ENCODE measurements at places on chromosomes 4 and X. TPM values are rescaled to one million over a fixed set of nuclear protein-coding genes. Genes with fewer than 3 reads are reported as not detected.

GRCh38 chr4:141497627-141498026 lies 138.8 kb upstream of the IL15 start:
- H3K27me3 ChIP-seq: no peaks in the 10 kb centered on the region
- DNase-seq: no peak
- H3K4me1 ChIP-seq: no peaks in the 10 kb centered on the region
- H3K4me3 ChIP-seq: no peak overlapping the region

GRCh38 chr4:90127223-90127705 lies at the start of gene CCSER1:
Gene CCSER1 (plus strand): TSS chr4:90127394.
- peak within 1 kb of the TSS; percentile 95 for H3K27ac ChIP-seq
- peak within 1 kb of the TSS; percentile 97 for H3K4me3 ChIP-seq
- H3K4me1 ChIP-seq: peaks cover 10% of the 10 kb centered on the region
- H3K36me3 ChIP-seq: no peaks in the 10 kb centered on the region
- peaks cover 27% of the 10 kb centered on the region for H3K27me3 ChIP-seq
- peak; percentile 67 for DNase-seq

GRCh38 chr4:189124149-189124758 lies 816.4 kb upstream of the FRG1 start:
- H3K4me3 ChIP-seq: no peak overlapping the region
- DNase-seq: no peak
- H3K27me3 ChIP-seq: no peaks in the 10 kb centered on the region
- no peak overlapping the region for H3K27ac ChIP-seq

GRCh38 chr4:47791965-47792364 lies 45.9 kb downstream of the CORIN start:
- H3K27ac ChIP-seq: no peak overlapping the region
- DNase-seq: no peak
- no peaks in the 10 kb centered on the region for H3K4me1 ChIP-seq

DNA sequence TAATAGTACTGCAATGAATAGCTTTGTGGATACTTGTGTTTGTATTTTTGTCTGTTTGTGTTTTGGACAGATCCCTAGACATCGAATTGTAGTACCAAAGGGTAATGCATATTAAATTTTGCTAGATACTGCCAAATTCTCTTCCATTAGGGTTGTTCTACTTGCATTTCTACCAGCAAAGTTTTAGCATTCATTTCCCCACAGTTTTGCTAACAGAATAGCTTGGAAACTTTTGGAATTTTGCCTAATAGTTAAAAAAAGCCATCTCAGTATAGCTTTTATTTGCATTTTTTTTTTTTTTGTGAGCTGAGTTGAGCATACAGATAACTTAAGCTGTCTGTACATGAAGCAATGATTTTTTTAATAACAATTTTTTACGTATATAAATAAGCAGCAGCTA lies 1084.9 kb downstream of the ADGRL3 start:
- H3K27ac ChIP-seq: no peak overlapping the region
- no peak overlapping the region for H3K4me3 ChIP-seq
- no peaks in the 10 kb centered on the region for H3K36me3 ChIP-seq
- no peak for DNase-seq

DNA sequence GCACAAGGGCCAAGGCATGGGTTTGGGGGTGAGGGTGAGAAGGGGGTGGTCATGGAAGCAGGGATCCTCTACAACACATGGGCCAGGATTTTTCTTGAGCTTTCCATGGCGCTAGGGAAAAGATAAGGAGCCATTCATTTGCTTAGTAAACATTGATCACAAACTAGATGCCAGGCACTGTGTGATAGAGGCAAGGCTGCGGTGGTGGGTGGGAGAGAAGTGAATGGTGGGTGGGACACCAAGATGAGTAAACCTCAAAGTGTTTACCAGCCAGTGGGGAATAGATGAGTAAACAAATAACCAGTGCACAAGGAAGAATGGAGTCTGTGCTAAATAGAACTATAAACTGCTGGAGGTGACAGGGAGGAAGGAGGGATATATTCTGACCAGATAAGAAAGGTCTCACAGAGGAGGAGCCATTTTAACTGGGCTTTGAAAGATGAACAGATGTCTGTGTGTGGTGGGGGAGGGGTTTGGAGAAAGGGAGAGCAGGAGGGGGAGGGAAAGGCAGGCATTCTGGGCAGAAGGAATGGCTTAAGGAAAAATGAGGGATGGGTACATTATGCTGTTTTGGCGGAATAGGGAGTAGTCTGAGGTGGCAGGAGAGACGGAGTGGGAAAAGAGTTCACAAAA lies 48.0 kb upstream of the LAS1L start:
- H3K27me3 ChIP-seq: no peaks in the 10 kb centered on the region
- peaks cover 9% of the 10 kb centered on the region for H3K4me1 ChIP-seq
- no peaks in the 10 kb centered on the region for H3K36me3 ChIP-seq
- DNase-seq: no peak

DNA sequence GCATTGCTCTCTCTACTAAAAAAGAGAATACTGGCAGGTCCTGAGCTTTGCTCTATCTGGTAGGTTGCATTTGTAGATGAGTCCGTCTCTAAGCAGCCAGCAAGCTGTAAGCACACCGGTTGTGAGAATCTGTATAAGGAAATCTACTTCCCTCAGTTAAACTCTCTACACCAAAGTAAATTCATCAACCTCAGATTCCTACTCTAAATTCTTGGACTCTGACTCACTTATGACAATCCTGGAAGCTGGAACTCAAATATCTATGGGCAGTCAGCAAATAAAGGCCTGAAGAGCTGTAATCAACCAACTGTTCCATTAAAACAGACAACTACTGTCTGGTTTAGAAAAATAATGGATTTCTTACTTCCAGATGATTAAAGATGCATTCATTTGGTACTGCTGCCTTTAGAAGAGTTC lies 37.9 kb downstream of the FAT1 start:
- peaks cover 5% of the 10 kb centered on the region for H3K36me3 ChIP-seq
- peak overlapping the region; percentile 91 for H3K27ac ChIP-seq
- H3K4me1 ChIP-seq: peaks cover 78% of the 10 kb centered on the region
- H3K27me3 ChIP-seq: no peaks in the 10 kb centered on the region
- no peak for DNase-seq

- H3K4me1 ChIP-seq: peaks cover 2% of the 10 kb centered on the region
- H3K4me3 ChIP-seq: no peak overlapping the region
- DNase-seq: no peak
- H3K27ac ChIP-seq: no peak overlapping the region
- H3K36me3 ChIP-seq: no peaks in the 10 kb centered on the region
These were observed 1562.9 kb upstream of the TENM3 start for GRCh38 chr4:180680305-180680704.

- no peaks in the 10 kb centered on the region for H3K36me3 ChIP-seq
- H3K4me3 ChIP-seq: no peak overlapping the region
- peaks cover 2% of the 10 kb centered on the region for H3K4me1 ChIP-seq
- DNase-seq: no peak
- no peaks in the 10 kb centered on the region for H3K27me3 ChIP-seq
These were observed 96.2 kb upstream of the SPRY1 start for GRCh38 chr4:123300222-123301039.

- no peaks in the 10 kb centered on the region for H3K27me3 ChIP-seq
- DNase-seq: no peak
- no peak overlapping the region for H3K27ac ChIP-seq
- H3K4me1 ChIP-seq: peaks cover 5% of the 10 kb centered on the region
These were observed 394.2 kb downstream of the ANKRD50 start for GRCh38 chr4:124318292-124318691.

- no peaks in the 10 kb centered on the region for H3K36me3 ChIP-seq
- no peak overlapping the region for H3K4me3 ChIP-seq
- no peak for DNase-seq
- peaks cover 17% of the 10 kb centered on the region for H3K4me1 ChIP-seq
- no peak overlapping the region for H3K27ac ChIP-seq
These were observed 279.2 kb downstream of the NR3C2 start for GRCh38 chr4:148162991-148163390.

DNA sequence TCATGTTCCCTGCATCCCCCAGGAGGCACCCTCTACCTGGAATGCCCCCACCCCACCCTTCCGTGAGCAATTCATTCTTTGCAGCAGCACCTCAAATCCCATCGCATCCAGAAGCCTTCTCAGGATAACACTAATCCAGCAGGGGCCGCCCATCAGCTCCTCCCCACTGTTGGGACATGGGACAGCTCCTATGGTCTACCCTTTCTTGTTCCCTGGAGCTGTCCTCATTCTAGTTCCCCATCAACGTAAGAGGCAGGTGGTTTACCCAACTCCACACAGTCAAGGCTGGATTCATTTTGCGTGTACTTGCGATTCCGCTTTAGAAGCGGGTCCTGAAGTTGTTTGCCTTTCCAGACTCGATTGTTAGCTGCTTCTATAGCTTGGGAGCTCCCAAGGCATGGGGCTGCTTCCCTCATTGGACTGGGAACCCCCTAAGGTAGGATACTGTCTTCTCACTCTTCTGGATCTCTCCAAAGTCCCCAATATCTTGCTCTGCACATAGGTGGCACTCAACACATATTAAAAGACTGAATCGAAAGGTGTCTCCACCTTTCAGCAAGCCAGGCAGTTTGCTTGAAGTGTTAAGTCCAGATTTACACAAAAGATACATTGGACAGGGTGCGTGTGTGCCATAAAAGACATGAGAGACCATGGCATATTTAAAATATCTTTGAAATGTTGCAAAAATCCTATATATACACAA lies 942 bp upstream of the APLN start:
- H3K27ac ChIP-seq: peak overlapping the region; percentile 29
- H3K4me1 ChIP-seq: peaks cover 4% of the 10 kb centered on the region
- peaks cover 47% of the 10 kb centered on the region for H3K27me3 ChIP-seq
- H3K36me3 ChIP-seq: no peaks in the 10 kb centered on the region

DNA sequence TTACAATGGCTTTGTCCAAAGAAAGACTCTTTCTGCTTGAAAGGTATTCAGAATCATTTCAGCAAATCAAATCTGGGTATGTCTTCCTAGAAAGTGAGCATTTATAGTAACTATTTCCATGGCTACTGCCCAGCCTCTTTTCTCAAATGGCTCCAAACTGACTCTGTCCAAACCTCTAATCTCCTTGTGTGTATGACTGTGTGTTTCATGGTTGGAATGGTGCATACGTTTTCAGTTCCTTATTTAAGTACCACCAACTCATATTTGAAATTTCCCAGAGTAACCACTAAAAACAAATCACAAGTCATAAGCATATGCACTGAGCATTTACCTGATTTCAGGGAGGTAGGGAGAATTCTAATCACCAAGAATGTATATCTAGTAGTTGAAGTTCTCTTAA lies 106.0 kb downstream of the TMEM144 start:
- no peaks in the 10 kb centered on the region for H3K4me1 ChIP-seq
- H3K4me3 ChIP-seq: no peak overlapping the region
- H3K27ac ChIP-seq: no peak overlapping the region
- no peaks in the 10 kb centered on the region for H3K27me3 ChIP-seq
- no peak for DNase-seq

GRCh38 chr4:25108556-25108955 lies 51.7 kb downstream of the SEPSECS start:
- peaks cover 11% of the 10 kb centered on the region for H3K27me3 ChIP-seq
- H3K4me3 ChIP-seq: no peak overlapping the region
- H3K4me1 ChIP-seq: peaks cover under 1% of the 10 kb centered on the region
- no peak for DNase-seq
- no peaks in the 10 kb centered on the region for H3K36me3 ChIP-seq

DNA sequence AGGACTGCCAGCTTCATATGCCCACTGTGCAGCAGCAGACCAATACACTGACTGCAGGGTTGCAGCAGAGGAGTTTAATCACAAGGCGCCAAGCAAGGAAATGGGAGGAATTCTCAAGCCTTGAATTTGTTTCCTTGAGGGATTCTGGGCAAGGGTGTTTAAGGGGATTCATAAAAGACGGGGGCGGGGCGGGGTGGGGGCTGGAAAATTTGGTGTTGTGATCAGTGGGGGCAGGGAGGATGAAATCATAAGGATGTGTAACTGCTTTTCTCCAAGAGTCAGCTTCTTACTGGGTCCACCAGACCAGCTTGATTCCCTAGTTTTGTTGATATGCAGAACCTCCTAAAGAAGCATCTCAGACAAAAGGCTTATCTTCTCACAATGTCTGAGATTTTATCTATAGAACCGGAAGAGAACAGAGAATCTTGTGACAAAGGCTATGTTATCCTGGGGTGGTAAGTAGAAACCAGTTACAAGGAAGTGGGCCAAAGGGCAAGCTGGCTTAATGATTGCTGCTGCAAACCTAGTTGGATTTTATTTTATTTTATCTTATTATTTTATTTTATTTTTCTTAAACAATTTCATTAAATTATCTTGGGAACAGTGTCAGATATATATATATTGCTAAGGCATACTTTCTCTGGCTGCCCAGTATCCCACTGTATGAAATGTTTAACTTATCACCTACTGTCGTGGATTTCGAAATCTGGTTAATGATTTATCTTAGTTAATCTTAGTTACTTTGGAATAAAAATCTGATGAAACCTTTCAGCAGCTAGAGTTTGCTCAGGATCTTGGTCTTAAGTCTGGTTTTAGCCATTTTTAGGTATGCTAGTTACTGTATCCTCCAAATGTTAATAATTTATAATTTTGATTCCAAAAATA lies 276.4 kb downstream of the RPA4 start:
- no peaks in the 10 kb centered on the region for H3K36me3 ChIP-seq
- no peak for DNase-seq
- peaks cover 10% of the 10 kb centered on the region for H3K4me1 ChIP-seq
- H3K27me3 ChIP-seq: no peaks in the 10 kb centered on the region
- no peak overlapping the region for H3K4me3 ChIP-seq
- H3K27ac ChIP-seq: no peak overlapping the region

- no peak overlapping the region for H3K27ac ChIP-seq
- DNase-seq: no peak
- H3K4me1 ChIP-seq: peaks cover 14% of the 10 kb centered on the region
- H3K36me3 ChIP-seq: no peaks in the 10 kb centered on the region
- H3K4me3 ChIP-seq: no peak overlapping the region
These were observed 89.6 kb downstream of the SCD5 start for GRCh38 chr4:82708982-82709381.

DNA sequence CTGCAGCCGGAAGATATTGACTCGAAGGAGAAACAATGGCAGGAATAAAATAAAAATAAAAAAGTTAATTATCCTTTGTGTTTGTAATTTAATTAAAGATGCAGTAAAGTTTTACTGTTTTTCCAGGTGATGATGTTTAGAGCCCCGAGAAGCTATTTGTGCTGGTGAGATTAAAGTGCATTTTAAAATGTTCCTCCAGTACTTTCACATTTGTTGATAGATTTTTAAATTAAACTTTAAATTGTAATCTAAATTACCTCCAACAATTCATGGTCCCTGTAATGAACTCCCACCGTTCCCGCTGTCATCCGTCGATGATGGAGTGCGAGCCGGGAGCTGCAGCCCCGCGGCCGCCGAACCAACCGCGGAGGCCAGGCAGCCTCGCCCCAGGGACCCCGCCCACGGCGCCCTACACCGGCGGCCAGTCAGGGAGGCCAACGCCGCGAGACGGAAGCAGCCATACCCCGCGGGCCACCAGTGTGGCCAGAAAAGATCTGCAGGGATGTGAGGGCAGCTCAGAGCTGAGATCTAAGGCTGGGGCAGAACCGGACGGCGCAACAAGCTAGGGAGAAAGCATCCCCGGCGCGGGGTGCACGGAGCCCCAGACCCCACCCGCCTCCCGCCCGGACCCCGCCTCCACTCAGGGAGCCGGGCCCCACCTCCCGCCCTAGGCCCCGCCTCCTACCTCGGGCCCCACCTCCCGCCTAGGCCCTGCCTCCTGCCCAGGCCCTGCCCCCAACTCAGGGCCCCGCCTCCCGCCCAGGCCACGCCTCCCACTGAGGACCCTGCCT lies 104.0 kb downstream of the FAM53A start:
- H3K4me1 ChIP-seq: no peaks in the 10 kb centered on the region
- peak; percentile 38 for DNase-seq
- H3K27me3 ChIP-seq: peaks cover 39% of the 10 kb centered on the region
- H3K27ac ChIP-seq: no peak overlapping the region

Gene PNMA5
- total RNA-seq: not detected

Gene TLR2
- total RNA-seq: 4.8 TPM

Gene PRAF2
- total RNA-seq: 24.1 TPM

Gene UGT2B10
- total RNA-seq: not detected

Gene NAP1L3
- 7.8 TPM for total RNA-seq
